ENCODE measurements at places on chromosomes 4 and X.

GRCh38 chr4:148092316-148093014, 349.7 kb downstream of the NR3C2 start:
- DNase-seq: no peak

DNA sequence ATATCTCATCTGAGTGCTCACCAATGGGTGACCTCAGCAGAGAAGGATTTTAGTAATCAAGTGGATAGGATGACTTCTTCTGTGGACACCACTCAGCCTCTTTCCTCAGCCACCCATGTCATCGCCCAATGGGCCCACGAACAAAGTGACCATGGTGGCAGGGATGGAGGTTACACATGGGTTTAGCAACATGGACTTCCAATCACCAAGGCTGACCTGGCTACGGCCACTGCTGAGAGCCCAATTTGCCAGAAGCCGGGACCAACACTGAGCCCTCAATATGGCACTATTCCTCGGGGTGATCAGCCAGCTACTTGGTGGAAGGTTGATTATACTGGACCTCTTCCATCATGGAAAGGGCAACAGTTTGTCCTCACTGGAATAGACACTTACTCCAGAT, 97.4 kb downstream of the LCORL start:
- no peak for DNase-seq

GRCh38 chr4:120084327-120084726, 17.7 kb upstream of the MAD2L1 start:
- DNase-seq: no peak

GRCh38 chrX:31506360-31506759, 434.5 kb upstream of the FTHL17 start:
- peak; percentile 38 for DNase-seq

DNA sequence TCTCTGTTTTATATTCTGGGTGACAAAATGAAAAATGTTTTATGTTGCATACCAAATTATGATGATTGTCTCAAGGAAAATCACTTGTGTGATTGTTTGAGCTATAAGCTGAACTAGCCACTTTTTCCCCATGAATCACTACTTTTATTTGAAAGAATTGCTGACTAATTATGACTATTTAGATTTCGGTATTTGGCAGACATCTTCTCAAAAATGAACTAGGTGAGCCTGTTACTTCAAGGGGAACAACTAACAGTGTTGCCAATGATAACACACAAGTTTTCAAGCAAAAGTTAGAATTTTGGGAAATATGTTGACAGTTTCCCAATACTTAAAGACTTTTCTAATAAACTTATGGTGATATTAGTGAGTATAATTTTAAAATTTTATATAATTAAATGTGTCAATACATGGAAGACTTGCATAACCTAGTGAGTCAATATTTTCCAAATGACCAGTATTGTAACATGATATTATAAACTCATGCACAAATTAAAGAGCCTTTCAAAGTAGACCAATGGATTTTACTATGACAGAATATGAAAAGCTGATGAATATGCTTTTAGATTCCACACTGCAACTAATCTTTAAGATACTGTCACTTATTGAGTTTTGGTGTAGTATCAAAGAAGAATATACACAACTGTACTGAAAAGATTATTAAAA, 187.7 kb upstream of the GATB start:
- no peak for DNase-seq

DNA sequence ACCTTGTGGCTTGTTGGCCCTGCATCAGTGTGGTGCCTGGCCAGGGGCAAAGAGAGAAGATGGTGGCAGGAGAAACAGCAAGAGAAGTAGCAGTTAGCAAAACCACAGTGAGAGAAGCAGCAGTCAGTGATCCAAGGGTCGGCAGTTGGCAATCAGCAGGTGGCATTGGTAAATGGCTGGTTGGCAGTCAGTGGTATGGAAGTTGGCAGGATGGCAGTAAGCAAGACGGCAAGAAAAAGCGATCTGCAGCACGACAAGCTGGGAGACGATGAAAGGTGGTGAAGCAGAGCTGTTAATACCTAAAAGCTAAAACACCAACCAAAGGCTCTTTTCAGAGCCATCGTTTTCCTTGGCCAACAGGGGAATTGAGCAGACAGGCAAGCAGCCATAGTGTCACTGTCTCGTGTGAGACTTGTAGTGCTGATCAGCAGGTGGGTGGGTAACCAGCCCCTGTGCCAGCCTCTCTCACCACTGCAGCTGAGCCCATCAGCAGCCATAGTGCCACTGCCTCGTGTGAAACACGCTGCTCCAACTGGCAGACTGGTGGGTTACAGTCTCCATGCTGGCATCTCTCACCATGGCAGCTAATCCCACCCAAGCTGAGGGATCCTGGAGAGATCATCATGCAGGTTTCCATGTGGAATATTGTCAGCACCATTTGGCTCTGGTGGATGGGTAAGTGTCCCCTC, 2078.4 kb downstream of the PCDH7 start:
- DNase-seq: no peak

DNA sequence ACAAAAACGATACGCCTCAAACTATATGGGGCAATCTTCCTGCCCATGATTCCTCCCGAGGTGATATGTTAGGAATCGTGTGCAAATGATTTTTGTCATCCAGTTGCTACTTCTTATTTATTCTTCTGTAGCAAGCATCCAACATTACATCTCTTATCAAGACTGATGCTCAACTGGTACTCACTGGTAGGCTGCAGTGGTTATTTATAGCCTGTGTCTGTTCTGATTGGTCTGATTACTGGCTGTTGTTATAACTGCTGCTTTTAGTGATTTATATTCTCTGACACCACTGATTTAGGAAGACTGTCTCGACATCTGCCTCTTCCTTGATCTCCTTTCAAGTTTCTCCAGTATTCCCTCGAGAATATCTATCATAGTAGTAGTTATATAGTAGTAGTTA, 165.8 kb downstream of the LARP7 start:
- DNase-seq: no peak

GRCh38 chrX:150291014-150291413, 72.1 kb upstream of the MAMLD1 start:
- no peak for DNase-seq

DNA sequence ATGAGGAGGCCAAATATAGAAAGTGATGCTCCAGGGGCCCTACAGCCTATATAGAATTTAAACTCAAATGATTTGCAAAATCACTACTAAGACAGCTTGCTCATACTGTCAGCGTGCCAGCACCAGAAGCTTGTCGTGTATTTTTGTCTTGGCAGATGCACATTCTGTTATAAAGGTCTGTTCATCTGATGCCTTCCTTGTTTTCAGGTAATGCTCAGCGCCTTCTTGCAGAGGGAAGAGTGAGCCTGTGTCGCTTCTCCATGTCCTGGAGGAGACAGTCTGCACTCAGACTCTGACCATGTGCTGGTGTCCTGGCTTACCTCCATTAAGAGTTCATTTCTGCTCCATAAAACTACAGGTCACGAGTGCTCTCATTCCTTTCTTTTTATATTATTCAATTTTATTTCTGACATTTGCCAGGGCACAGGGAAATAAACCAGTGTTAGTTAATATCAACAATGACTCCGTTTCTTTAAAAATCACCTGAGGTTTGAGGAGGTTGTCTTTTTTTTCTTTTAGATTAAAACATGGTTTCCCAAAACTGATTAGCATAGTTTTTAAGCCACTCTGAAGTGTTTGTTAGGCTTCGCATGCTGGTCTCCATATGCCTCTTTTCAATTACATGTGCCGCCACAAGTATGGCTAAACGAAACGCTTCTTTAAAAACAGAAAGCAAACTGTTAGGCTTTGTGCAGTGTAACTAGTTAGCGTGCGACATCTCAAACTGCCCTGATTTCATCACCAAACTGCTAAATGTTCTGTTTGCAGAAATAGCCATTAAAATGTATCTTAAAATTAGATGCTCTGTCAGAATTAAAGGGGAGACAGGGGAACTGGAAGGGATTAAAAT, 215.2 kb upstream of the GK2 start:
- no peak for DNase-seq

- DNase-seq: no peak
Observed at GRCh38 chr4:54837576-54838140, 179.9 kb downstream of the KIT start.

DNA sequence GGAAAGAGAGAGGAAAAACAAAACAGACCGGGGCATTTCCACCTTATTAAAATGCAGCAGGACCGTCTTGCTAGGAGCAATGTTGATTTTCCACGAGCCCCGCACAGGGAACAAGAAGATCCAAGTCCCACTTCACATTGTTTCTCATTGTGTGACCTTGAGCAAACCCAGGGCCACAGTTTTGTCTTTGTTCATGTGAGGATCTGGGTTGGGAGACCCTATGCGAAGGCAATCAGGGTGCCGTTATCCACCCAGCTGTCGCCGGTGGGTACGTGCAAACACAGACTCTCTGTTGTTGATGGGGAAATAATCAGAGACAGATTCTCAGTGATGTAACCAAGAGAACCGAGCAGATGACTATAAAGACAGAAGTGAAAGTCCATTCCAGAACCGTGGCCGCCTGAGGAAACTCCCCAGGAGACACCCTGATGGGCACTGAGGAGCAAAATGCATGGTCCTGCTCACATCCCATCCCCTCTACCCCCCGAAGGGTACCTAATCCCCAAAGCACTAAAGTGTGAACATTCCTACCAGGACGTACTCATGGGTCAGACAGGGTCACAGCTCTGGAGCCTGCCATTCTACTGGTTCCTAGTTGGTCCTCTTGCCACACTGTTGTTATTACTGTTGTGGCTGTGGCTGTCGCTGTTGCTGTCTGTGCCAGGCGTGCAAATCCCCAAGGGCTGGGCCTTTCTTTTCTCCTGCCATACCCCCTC, 102.7 kb upstream of the RBPJ start:
- peak; percentile 93 for DNase-seq

DNA sequence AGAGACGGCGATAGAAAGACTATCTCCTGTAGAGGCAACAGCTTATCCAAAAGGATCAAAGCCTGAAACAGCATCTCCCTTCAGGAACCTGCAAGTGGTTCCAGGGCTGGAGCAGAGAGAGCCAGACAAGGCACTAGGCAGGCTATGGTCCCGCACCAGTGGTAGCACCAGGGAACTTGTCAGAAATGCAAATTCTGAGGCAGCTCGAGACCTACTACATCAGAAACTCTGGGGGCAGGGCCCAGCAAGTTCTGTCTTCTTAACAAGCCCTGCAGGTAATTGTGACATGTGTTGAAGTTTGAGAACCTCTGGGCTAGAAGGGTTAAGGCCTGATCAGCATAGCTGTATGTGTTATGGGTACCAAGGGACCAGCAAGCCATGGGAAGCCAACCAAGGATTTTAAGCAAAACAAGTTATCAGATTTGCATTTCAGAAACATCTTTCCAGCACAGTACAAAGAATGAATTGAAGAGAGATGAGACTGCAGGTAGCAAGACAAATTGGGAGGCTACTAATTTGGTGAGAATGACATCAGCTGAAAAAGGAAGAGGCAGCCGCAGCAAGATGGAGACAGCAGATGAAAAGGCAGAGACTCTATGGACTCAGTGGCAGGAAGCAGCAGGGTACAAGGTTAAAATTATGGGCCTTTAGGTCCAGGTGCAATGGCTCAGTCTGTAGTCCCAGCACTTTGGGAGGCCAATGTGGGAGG, 139.7 kb downstream of the TSPAN5 start:
- DNase-seq: no peak

DNA sequence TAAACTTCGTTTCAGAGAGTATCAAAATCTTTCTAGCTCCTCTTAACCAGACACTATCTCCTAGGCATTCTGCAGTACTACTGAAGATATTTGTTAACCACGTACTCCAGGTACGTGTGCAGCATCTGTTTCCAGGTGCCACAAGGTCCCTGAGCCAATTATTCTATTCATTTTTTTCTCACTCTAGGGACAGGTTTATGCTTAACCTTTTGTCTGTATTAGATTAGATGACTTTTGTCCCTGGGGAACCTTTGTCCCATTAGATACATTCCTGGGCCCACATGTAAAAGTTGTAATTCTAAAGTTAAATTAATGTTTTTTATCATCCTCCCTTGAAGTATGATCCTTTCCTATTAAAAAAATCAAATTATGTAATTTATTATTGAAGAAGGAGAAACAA, 16.5 kb downstream of the ELOVL6 start:
- no peak for DNase-seq
